ENCODE measurements at places on chromosomes 5 and 9. TPM values are rescaled to one million over a fixed set of nuclear protein-coding genes. Genes with fewer than 3 reads are reported as not detected.

SV2C gene
- 0.33 TPM for total RNA-seq

ARHGEF37 gene
- 9.7 TPM for total RNA-seq

KIF12 gene
- not detected for total RNA-seq

PCDHGA11 gene
- total RNA-seq, result 9.2 TPM

MAP1B gene
- 754 TPM for total RNA-seq

PROB1 gene
- total RNA-seq, result 3.0 TPM

PPP3R2 gene
- total RNA-seq, result not detected

LRRTM2 gene
- total RNA-seq, result 0.36 TPM

GPR150 gene
- total RNA-seq, result 0.23 TPM

DRD1 gene
- total RNA-seq, result 0.45 TPM

- DNase-seq, result peak; percentile 80
Observed at GRCh38 chr5:31854181-31855133, 215.5 kb downstream of the PDZD2 start.

DNA sequence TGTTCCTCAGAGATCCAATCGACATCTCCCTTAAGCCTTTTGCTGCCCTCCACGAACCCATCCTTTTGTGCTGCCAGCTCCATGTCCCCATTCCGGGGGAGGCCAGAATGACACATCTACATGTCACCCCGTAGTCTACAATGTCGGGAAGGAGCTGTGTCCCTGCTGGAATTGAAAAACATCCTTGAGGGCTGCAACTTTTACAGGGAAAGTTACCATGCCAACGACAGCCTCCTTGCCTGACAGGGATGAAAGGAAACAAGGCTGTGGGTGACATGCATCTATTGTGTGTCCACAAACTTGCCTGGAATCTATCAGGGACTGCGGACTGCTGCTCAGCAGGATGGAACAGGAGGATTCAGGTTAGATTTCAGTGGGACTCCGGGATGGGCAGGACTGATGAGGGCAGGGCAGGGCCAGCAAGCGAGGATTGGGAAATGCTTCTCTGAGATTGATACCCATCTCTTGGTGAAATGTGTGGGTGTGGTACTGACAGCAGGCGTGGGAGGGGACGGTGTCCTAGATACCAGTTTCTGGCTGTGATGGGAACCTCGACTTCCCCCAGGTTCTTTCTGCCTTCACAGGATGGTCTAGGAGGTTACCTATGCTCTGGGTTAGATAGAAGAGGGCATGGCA, 25.5 kb downstream of the EGR1 start:
- DNase-seq, result no peak

DNA sequence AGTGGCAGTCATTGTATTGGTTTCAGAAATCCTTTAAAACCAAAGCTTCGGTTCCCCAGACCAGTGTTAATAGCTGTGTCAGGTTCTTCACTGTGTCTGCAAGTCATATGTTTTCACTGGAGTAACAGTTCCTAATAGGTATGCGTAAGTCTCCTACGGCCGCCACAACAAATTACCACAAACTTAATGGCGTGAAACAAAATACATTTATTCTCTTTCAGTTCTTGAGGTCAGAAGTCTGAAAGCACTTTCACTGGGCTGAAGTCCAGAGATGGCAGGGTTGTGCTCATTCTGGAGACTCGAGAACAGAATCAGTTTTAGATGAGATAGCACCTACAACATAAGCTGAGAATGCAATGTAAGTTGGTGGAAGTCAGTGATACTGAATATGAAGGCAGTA, 556.2 kb downstream of the TLE4 start:
- no peak for DNase-seq

- no peak for DNase-seq
Observed at GRCh38 chr5:38758774-38759600, 86.8 kb upstream of the OSMR start.

DNA sequence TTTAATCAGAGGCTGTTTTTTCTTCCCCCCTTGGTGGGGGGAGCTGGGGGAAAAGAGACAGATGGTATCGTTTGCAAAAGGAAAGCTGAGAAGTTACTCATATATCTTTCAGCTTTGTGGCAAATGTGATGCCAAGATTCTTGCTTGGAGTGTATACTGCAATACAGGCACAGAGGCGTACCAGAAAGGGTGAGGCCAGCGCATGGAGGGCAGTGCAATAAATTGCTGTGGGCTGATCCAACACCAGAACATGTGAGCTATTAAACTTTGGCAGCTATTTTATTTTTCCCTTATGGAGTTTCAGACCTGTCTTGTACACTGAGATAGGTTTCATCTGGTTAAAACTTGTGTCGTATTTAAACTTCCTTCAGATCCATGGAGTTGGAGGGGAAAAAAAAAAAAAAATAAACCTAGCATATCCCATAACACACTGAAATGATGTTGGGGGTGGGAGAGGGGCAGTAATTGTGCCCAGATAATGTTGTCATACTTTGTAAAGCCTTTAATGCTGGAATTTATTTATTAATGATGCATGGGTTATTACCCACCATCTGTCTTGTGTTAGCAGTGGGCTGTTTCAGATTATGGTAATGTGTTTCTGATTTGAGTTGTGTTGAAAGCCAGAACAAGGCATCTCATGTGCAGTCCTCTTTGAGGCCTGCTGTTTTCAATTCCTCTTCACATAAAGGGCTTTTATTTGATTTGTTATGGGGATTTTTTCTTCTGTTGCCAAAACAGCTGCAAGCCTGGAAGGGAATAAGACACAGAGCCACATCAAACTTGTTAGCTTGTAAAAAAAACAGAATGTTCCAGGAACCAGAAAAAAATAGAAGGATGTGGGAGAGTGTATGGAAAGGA, 891.3 kb downstream of the TLE1 start:
- DNase-seq, result no peak

DNA sequence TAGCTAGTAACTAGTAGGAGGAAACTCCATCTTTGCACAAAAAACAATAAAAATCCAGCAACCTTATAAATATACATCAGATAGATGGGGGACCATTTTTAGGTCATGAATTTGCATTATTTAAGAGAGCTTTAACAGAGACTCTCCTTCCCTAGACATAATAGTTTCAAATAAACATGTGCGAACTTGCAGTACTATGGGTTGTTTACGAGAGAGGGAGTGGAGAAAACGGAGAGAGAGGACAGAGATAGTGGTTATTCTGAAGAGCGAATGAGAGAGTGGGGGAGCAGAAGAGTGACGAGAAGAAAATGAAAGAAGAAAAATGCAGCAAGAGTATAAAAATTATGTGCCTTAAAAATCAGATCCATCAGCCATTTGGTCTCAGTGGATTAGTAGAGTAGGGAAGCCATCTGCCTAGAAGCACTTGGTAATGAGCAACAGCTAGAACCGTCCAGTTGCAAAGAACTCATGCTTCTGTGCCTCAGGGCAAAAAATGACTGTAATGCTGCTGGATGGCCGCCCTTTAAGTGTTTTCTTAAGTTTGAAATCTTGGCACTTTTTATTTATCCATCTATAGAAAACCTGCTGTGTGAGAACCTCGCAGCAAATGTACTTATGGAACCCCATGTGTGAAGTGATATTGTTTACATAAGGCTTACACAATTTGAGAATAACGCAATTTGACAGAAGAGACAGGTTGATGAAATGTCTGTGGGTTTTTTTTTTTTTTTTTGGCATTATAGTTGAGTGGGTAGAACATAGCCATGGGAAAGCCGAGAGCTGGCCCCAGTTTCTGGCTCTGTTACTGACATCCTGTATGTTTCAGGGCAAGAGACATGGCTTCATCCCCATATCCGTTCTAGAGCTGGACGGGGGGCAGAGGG, 95.6 kb upstream of the ZNF608 start:
- peak; percentile 62 for DNase-seq

DNA sequence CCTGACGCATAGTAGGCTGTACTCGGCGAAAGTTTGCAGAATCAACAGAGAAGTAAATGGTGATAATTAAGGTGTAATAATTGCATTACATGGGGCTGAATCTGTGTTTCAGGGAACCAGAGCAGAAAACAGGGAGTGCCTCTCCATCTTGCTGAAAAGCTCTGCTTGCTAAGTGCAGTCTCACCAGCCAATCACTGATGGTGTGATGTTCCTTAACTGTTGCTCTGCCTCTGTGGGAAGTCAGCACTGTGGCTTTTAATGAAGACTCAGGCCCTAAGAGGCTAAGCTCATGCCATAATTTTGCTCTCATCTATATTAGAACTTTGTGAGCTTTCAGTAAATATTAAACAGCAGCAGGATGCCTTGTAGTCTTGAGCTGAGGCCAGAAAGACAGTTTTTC, 4.5 kb downstream of the PHF24 start:
- no peak for DNase-seq

GRCh38 chr5:35436400-35437057, 181.1 kb upstream of the SPEF2 start:
- DNase-seq, result no peak

DNA sequence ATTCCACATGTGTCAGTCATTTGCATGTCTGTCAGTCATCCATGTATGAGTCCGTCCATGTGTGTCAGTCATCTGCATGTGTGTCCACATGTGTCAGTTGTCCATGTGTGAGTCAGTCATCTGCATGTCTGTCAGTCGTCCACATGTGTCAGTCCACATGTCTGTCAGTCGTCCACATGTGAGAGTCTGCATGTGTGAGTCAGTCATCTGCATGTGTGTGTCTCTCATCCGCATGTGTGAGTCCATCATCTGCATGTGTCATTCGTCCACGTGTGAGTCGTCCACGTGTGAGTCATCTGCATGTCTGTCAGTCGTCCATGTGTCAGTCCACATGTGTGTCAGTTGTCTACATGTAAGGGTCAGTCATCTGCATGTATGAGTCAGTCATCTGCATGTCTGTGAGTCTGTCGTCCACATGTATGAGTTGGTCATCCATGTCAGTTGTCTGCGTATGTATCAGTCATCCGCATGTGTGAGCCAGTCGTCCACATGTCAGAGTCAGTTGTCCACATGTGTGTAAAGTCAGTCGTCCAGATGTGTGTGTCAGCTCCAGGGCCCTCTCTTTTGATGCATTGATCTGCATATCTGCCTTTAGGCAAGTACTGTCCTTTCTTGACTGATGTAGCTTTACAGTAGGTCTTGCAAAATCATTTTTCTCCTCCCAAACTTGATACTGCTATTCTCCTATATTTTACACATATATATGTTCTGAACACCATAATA, 72.5 kb upstream of the CACNA1B start:
- DNase-seq, result no peak

- DNase-seq, result no peak
Observed at GRCh38 chr9:101114317-101114716, 85.8 kb downstream of the PLPPR1 start.

GRCh38 chr9:121819428-121820231, 168.2 kb downstream of the DAB2IP start:
- peak; percentile 74 for DNase-seq

DNA sequence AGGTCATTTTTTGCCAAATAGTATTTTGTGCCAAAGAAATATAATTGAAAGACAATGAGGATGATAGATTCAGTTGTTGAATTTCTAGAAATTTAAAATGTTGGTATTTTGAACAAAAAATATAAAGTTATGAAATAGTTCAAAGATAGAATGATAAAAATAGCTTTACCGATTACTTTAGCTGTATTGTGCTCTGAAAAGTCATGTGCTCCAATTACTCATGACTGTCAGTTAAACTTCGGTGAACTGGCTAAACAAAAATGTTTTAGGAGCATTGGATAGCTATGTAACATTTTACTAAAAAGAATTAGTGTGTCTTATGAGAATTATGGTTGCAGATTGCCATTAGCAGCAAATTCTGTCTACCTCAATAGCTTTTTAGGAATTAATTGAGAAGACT, 177.3 kb upstream of the VCAN start:
- DNase-seq, result no peak

GRCh38 chr5:61941637-61942036, 364.4 kb upstream of the KIF2A start:
- no peak for DNase-seq

GRCh38 chr5:1319436-1320256, 24.8 kb upstream of the TERT start:
- DNase-seq, result peak; percentile 66

DNA sequence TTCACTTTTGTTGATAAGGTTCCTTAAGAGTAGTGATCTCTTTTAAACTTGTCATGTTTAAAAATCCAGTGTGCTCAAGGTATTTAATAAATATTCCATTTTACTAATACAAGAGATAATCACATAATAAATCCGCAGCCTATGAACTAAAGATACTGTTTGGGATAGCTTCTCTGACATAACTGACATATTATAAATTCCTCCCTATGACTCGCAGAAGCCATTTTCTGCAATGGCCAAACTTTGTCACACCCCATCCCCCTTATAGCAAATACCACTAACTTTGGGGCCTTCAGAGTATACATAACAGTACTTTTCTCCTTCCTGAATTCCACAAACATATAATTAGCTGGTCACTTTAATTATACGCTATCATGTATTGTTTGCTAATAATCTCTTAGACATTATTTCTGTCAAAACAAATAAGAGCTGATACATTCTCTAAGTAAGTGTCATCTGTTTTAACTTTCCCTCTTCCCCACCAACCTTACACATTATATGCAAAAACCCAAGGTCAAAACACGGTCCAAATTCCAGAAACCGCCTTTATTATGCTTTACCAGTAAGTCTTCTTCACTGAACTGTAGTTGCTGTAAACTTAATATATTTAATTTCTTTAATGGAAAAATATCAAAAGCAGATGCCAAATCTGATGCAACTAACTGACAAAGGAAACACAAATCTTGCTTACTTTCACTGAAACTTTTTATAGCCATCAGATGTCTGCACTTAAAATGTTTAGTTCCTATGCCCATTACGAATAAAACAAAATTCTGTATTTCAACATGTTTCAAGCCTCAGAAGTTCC, 971 bp downstream of the TMEM267 start:
- DNase-seq, result no peak

- DNase-seq, result no peak
Observed at GRCh38 chr5:112594095-112594850, 143.4 kb upstream of the APC start.

GRCh38 chr9:121674017-121674416, 22.6 kb downstream of the DAB2IP start:
- DNase-seq, result peak; percentile 18

DNA sequence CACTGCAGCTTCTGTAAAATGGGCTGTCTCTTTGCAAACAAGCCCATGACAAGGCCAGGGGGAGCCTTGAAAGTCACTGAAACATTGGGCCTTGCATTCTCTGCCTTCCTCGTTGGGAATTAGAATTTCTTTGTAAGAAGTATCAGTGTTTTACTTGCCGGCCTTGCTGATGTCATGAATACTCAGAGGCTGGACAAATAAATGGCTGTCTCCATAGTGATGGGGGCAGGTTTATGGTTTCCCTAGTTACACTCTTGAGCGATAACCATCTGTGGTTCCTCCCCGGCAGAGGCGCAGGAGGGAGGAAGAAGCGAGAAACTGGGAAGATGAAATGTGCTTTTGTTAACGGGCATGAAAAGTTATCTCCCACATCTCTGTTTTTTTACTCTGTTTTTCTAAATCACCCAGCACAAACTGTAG, 272.7 kb upstream of the PANK3 start:
- peak; percentile 49 for DNase-seq

DNA sequence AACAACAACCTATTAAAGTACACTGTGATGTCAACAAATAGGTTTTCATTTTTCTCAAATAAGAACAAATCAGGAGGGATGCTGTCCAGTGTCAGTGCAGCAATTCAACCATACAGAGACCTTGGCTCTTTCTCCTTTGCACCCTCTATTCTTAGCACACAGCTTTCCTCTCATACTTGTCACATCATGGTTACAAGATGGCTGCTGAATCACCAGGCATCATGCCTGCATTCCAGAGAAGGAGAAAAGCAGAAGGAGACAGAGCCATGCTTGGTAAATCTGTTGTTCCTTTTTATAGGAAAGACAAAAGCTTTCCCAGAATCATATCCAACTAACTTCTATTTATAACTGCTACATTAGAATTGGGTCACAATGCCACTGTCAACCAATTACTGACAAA, 124.7 kb upstream of the VLDLR start:
- no peak for DNase-seq

- no peak for DNase-seq
Observed at GRCh38 chr5:169146158-169146557, 154.8 kb downstream of the SLIT3 start.

GRCh38 chr9:136339958-136340310, 12.6 kb downstream of the GPSM1 start:
- DNase-seq, result no peak

All from aorta (tissue), 5 donors.